ENCODE measurements at places on chromosomes 2 and 18. TPM values are rescaled to one million over a fixed set of nuclear protein-coding genes. Genes with fewer than 3 reads are reported as not detected.

CCDC141 gene
- polyA plus RNA-seq, result 16.7 TPM

GRCh38 chr18:34978533-34978893 lies 62.7 kb upstream of the MAPRE2 start:
- H3K27me3 ChIP-seq, result no peaks in the 10 kb centered on the region

DNA sequence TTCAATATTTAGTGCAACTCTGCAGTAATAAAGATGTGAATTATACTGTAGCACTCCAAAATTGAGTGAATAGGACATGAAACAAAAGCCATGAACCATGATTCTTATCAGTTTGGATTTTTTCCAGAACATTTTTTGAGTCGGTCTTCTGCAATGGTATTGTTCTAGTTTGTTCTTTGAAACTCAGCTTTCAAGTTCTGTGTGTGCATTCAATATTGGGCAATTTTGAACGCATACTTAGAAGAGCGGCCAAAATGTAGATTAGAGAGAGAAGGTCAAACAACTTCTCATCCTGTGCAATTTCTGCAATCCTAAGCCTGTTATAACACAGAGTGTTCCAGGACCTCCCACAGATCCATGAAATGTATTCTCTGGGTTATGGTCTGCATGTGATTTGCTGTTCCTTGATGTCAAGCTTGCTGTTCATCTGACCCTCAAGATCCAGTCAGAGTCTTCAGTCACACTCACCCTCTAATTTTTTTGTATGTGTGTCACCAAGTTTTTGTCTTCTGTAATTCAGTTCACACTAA lies 48.3 kb downstream of the TSPYL6 start:
- no peaks in the 10 kb centered on the region for H3K4me1 ChIP-seq
- H3K36me3 ChIP-seq, result no peaks in the 10 kb centered on the region
- H3K27ac ChIP-seq, result no peak overlapping the region
- no peaks in the 10 kb centered on the region for H3K27me3 ChIP-seq

GRCh38 chr2:62119311-62119974 lies 76.5 kb upstream of the B3GNT2 start:
- no peaks in the 10 kb centered on the region for H3K27me3 ChIP-seq
- no peaks in the 10 kb centered on the region for H3K36me3 ChIP-seq
- DNase-seq, result no peak
- peaks cover 7% of the 10 kb centered on the region for H3K4me1 ChIP-seq

- no peaks in the 10 kb centered on the region for H3K27me3 ChIP-seq
- no peak overlapping the region for H3K27ac ChIP-seq
- no peaks in the 10 kb centered on the region for H3K36me3 ChIP-seq
- no peak for DNase-seq
- H3K4me3 ChIP-seq, result no peak overlapping the region
- no peaks in the 10 kb centered on the region for H3K4me1 ChIP-seq
Measured at GRCh38 chr2:179017773-179018357, 32.1 kb downstream of the CCDC141 start.

GRCh38 chr2:126719833-126720351 lies 63.9 kb downstream of the GYPC start:
- H3K36me3 ChIP-seq, result no peaks in the 10 kb centered on the region
- H3K4me1 ChIP-seq, result no peaks in the 10 kb centered on the region
- no peak overlapping the region for H3K4me3 ChIP-seq
